ENCODE measurements at places on chromosomes 3 and 15.

DNA sequence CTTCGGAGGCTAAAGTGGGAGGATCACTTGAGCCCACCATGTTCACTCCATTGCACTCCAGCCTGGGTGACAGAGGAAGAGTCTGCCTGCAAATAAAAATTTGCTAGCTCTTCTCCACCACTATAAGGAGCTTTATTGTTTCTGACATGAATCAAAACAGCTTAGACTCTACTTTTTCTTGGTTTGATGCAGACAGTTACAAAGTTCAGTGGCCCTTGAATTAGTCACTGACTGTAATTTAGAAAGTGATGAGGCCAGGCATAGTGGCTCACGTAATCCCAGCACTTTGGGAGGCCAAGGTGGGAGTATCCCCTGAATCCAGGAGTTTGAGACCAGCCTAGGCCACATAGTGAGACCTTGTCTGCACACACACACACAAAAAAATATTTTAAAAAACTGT, 172.4 kb upstream of the CGNL1 start:
- DNase-seq: no peak

DNA sequence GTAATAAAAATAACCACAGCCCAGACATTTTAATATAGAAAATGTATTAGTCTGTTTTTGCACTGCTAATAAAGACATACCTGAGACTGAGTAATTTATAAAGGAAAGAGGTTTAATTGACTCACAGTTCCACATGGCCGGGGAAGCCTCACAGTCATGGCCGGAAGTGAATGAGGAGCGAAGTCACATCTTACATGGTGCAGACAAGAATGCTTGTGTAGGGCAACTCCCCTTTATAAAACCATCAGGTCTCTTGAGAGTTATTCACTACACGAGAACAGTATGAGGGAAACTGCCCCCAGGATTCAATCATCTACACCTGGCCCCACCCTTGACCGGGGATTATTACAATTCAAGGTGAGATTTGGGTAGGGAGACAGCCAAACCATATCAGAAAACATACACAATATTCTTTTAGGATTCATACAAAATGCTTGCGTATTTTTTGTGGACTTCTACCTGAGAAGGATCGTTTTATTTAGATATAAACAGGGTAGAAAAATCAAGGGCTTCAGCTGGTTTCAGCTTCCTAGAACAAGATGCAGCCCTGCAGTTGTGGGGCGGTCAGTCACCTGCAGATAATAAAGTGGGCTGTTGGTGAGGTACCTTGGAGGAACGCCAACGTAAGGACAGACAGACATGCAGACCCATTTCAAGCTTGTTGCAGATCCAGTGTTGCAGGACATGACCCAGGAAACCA, 101.9 kb downstream of the TNIK start:
- DNase-seq: no peak

DNA sequence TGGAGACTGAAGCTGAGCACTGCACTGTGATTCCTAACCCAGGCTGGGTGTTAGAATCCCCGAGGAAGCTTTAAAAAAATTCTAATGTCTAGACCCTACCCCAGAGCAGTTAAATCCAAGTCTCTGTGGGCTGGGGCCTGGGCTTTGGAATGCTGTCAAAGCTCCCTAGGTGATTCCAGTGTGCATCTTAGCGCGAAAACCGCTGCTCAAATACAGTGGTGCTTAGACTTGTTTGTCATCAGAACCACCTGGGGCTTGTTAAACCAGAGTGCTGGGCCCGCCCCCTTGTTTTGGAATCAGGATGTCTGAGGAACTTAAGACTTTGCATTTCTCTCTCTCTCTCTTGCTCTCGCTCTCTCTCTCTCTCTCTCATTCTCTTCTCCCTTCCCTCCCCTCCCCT, 20.7 kb downstream of the RHCG start:
- DNase-seq: no peak

GRCh38 chr3:41236228-41236627, 36.9 kb downstream of the CTNNB1 start:
- no peak for DNase-seq

DNA sequence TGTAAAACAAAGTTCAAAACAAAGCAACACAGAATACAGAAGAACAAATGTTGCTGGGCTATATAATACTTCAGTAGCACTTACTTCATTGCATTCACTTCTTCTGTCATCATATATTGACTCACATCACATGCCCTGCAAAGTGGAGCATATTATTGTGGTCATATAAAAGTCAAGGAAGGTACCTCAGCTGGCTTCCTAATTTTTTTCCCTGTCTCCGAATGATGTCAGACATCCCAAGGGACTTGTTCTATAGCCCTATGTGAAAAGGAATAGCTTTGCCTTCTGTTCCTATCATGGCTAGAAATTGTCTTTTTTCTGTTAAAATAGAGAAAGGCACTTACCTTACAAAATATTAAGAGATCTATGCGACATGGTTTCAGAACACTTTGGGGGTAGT, 109.4 kb downstream of the LRTM1 start:
- DNase-seq: no peak

DNA sequence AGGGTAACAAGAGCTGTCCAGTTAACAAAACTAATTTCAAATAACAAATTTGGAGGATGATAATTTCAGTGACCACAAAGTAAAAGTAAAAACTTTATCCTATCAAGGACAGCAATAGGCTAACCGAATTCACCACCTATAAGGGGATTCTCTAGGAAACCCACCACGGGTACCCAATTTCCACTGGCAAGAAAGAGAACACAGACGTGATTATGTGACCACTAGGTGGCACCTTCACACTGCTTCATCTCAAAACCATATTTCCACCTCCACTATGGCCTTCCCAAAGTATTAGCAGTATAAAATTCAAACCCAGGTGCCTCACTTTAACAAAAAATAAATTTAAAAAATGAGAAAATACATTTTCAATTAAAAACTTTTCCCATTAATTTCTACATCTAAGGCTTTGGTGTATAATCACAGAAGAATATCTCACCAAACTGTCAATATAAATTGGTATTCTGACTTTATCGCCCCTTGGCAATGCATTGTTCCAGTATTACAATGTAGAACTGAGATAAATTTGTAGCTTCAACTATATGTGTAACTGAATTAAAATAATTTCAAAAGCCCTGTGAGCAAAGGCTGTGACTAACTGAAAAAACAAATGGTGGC, 96.5 kb downstream of the FSIP1 start:
- DNase-seq: peak; percentile 3

DNA sequence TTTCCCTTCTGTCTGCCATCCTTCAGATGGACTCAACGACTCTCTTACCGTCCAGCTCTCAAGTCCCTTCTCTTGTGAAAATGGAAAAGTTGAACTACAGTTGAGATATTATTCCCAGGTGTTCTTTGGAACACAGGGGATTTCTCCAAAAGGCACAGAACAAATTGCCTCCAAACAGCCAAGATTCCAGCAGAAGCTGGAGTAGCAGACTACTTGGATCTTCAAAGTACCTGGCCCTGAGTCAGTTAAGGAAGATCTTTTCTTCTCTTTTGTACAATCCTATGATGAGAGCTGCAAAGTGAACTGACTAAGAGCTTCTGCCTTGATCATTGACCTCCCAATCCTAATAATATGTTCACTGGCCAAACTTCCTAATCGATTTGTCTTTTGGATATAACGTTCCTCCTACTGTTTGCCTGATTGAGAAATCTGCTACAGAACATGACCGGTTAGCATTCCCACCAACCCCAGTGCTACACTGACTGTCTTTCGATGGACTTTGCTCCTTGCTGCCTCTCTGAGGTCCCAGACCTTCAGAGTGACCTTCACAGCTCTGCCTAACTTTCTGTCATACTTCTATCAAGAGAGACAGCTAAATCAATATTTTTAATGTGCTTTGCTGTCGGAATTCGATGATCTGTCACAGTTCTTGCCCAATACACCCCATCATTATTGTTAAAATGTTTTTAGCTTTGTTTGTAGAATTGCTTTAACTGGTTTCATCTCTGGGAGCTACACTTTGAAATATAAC, 21.9 kb downstream of the PAQR9 start:
- no peak for DNase-seq

DNA sequence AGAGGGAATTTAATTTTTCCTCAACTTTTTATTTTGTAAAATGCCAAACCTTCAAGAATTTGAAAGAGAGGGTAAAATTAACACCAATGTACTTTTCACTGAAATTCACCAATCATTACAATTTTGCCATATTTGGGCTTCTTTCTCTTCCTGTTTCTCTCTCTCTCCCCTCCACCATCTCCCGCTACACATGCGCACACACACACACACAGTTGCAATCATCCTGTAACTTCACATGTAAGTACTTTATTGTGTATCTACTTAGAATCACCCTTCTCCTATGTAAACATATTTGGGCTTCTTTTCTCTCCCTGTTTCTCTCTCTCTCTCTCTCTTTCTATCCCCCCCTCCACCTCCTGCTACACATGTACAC, 7.4 kb downstream of the ARL14 start:
- no peak for DNase-seq

DNA sequence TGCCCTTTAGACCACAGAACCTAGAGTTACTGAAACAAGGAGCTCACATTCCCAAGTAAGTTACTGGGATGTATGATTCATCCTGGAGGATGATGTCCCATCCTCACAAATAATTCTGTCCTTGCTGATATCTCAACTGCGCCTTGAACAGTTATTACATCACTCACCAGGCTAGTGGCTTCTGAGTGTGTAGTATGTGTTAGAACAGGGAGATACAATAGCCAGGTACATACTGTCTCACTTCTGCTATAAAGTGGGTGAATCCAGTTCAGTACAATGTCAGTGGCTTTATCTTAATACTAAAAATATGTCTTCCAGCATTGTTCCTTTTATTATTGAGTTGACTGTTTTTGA, 483.2 kb upstream of the FRG2C start:
- DNase-seq: no peak

- no peak for DNase-seq
Observed at GRCh38 chr3:1087066-1087560, 5.7 kb upstream of the CNTN6 start.

GRCh38 chr3:140636406-140637138, 41.3 kb upstream of the TRIM42 start:
- no peak for DNase-seq

GRCh38 chr3:104715972-104716371, 650.7 kb upstream of the ALCAM start:
- no peak for DNase-seq

DNA sequence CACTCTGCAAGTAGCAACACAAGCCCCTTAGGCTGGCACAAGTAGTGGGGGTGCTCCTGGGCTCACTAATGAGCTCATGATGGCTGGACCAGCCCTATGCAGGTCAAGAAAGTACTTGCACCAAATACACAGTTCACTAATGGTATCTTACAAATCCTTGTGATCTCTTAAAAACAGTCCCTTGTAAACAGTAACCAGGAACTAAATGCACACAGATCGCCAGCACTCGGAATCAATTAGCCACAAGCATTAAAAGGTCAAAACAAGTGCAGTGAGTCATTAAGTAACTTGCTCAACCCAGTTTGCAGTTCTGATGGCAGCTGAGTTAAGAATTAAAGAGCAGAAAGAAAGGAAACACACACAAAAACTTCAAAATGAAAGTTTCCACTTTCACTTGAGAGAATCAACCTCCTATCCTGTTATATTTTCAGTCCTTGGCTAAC, 43.2 kb downstream of the ARHGEF3 start:
- no peak for DNase-seq

GRCh38 chr3:48798998-48799397, 48.7 kb downstream of the PRKAR2A start:
- DNase-seq: no peak

GRCh38 chr3:64278625-64279024, 53.4 kb upstream of the PRICKLE2 start:
- no peak for DNase-seq

GRCh38 chr3:153429821-153430220, 267.8 kb downstream of the RAP2B start:
- DNase-seq: no peak

DNA sequence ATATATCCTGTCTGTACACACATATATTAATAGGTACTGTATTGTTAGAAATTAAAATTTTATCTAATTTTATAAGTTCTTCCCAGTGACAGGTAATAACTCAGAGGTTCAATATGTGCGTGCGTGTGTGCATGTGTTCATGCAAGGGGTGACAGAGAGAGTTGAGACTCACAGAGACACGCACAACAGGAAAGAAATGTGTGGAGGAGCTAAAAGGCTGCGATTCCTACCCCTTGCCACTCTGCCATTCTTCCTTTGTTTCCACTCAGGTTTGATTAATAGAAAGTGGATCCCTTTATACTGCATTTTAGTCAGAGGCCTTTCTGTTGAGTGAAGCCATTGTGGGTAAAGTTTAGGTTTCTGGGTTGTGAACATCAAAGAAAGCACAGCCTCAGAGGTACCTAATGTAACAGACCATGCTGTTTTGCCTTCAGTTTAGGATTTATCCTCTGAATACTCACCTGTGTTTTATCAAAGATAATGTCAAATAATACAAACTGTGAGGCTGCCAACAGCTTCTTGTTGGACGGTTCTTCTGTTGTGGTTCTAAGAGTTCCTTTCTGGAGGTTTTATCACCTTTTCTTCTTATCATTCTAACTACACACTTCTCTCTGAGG, 182.3 kb downstream of the EPHA3 start:
- no peak for DNase-seq

GRCh38 chr3:22495241-22495640, 707.9 kb upstream of the UBE2E2 start:
- no peak for DNase-seq

GRCh38 chr15:25346371-25346770, 92.5 kb downstream of the UBE3A start:
- DNase-seq: no peak

- no peak for DNase-seq
Observed at GRCh38 chr3:126895178-126896066, 87.5 kb upstream of the PLXNA1 start.

DNA sequence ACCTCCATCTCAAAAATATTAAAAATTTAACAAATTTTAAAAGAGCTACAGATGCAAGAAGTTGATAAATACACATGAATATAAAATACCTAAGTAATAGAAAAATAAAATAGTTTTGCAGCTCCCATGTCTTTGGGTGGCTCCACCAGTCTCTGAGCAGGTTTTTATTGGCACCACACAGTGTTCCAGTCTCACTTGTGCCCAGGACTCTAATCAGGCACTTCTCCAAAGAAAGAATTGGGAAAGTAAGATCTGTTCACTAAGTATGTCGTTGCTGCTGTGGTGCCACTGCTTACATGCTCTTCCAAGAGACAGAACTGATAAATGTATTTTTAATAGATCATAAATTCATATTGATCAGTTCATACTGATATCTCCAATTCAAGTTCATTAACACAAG, 92.5 kb upstream of the ABI3BP start:
- DNase-seq: no peak
